ENCODE measurements at places on chromosomes 3 and 15.
A peak's percentile ranks its signal among the peaks of the same experiment; 100 is the strongest.

DNA sequence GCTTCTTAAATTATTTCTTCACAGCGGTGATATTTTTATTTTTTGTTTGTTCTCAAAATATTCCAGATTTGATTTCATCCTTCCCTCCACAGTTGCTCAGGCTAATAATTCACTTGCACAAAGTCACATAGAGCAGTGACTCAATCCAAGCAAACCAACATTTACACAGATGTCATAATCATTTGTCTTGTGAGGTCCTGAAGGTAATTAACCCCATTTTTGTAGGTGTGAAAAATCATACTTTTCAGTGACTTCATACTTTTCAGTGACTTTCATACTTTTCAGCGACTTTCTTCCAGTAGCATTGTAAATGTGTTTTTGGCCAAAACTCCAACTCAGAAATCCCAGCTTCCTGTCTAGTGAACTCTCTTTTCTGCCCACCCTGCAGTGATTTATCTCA is 32.1 kb downstream of the CD200 start:
- DNase-seq = no peak

DNA sequence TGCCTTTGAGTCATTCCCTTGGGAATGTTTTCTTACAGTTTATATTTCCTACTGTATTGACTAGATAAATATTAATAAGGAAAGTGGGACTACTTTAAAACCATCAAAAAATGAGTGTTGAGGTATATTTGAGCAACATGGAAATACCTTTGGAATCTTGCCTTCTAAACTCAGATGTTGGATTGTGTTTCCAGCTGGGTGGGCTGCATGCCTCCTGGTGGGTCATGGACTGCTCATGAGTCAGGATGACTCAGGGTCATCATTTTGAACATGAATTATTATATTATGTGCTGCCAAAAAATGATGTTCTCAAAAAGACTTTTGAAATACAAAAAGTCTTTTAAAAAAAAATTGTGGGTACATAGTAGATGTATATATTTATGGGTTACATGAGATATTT is 41.1 kb upstream of the APH1B start:
- DNase-seq = peak; percentile 77

GRCh38 chr3:171133796-171134569 is 107.5 kb upstream of the SLC2A2 start:
- DNase-seq = no peak

DNA sequence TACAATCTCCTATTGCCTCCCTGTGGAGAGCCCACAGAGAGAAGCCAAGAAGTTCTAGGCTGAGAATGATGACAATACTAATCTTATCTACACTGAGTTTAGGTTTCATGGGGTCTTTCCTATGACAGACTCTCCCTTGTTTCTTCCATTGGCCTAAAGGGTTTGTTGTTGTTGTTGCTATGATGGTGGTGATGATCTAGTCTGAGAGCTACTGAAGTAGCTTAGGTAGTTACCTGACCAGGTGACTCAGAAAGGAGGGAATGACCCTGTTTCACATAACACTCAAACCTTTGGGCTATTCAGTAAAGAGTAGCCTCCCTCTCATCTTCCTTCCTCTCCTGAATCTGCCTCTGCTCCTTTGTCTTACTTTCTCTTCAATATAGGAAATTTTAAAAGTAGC is 170.2 kb downstream of the GMNC start:
- DNase-seq = no peak

GRCh38 chr15:39777496-39777895 is 5.1 kb downstream of the FSIP1 start:
- no peak for DNase-seq

GRCh38 chr3:84601303-84601702 is 357.5 kb upstream of the CADM2 start:
- DNase-seq = no peak

- DNase-seq = no peak
Observed at GRCh38 chr3:111472556-111472955, 69.4 kb upstream of the CD96 start.

DNA sequence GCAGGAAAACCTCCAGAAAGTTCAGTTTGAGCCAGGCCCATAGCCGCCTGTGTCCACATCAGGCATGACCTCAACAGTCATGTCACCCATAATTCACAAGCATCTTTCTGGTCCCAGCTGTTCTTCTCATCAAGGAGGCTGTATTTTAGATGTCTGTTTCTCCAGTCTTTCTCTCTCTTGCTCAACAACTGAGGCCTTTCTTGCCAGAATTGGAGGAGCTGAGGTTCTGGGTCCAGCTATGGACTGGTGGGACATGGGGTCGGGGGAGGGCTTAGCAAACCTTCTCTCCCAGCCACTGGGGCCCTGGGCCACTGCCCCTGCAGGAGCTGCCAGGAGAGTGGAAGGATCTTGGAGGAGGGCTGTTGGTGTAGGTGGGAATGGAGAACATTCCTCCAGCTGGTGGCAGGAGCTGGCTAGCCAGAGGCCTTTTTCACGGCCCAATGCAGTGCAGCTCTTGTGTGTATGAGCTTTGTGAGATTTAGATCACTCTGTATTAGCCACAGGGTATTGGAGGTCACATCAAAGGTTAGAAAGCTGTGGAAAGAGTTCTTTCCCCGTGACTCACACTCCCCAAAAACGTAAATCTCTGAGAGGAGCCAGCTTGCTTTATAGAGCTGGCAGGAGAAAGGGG is 23.5 kb downstream of the MAGEF1 start:
- peak; percentile 59 for DNase-seq

DNA sequence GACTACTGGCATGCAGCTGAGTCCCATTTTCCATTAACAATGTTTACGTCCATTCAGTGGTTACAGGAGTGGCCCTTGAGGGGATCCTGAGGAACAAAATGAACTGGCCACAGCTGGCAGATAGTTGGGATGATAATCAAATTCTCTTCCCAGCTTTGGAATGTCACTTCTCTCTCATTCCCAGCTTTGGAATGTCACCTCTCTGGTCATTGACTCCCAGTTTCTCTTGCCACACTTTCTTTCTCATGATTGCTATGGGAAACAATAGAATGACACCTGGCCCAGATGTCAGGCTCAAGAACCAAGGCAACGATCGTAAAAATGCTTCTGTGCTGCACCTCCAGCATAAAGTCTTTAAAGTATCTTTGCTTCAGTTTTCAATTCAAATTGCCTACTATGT is 34.0 kb downstream of the ATP13A4 start:
- no peak for DNase-seq

- DNase-seq = no peak
Observed at GRCh38 chr3:97954228-97954827, 17.9 kb downstream of the RIOX2 start.

DNA sequence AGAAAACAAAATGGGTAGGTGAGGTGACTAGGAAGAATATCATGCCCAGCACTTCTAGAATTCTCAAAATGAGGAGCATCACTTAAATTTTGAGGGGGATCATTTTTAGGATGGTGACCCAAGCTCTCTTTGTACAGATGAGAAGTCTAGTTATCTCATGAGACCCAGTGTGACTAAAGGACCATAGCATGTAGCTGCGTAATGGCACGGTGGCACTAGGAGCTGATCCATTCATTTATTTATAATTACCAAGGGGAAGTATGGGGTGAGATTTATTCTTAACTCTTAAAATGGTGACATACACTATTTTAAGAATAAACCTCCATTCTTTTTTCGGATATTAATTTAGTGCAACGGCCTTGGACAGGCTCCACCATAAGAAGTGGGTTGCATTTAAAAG is 8.3 kb downstream of the IQGAP1 start:
- DNase-seq = no peak

All from HS-5 (cell line).